Muscle of back (tissue), 13 donors: ENCODE measurements at places on chromosomes 6 and 20.
A peak's percentile ranks its signal among the peaks of the same experiment; 100 is the strongest.

DNA sequence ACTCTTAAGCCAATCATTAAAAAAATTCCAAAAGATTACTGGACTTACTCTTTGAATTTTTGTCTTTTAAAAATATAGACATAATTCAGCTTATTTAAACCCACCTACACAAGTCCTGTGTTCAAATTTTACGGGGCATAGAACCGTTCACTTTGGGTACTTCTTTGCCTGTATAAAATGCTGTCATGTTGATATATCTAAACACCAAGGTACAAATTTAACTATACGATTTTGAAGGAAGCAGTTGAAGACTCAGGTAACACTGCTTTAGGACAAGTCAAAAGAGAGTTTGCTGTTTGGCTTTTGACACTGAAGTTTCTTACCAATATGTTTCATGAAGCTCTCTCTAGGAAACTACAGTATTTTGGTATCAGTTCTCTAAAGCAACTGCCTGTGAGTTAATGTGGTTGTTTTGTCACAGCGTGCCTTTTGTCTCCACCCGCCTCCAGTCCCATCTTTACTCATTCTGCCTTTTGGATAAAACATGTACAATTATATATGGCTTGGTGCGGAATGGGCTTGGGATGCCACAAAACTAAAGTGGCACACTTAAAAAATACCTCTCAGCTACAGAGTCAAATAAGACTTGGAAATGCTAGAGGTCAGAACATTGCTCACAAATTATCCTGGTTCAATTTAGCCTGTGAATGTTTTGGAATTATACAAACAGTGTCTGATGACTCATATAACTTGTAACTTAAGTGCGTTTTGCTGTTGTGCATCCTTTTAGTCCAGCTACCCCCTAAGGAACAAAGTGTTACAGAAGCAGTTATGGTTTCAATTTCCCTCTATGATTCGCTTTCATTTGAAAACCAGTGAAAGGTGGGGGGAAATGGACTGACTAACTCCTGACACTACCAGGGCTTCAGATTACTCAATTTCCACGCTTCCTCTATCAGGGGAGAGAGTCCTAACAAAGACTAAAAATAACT is 38.7 kb downstream of the RGS17 start:
- DNase-seq = no peak

DNA sequence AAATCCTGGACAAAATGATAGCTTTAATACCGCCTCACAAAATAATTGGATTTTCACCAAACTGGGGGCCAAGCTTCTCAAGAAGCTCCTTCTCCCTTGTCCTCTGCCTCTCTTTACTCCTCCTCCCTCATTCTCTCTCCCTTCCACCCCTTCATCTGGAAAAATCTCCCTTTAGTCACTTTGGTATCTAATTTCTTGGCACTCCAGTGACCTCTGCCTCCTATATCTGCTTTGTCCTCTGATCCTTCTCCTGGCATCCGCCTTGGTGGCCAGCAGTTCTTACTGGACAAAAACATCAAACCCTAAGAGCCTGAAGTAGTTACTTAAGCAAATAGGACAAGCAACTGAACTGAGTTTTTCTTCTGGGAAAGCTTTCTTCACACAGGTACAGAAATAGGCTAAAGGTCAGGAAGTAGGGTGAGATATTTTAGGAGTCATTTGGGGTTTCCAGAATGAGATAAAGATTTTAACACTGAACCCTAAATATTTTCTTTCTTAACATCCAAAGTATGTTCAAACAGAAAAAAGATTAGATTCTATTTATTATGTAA is 220.7 kb downstream of the ARHGAP18 start:
- DNase-seq = no peak

GRCh38 chr6:33882154-33882553 is 78.4 kb upstream of the MLN start:
- no peak for DNase-seq

DNA sequence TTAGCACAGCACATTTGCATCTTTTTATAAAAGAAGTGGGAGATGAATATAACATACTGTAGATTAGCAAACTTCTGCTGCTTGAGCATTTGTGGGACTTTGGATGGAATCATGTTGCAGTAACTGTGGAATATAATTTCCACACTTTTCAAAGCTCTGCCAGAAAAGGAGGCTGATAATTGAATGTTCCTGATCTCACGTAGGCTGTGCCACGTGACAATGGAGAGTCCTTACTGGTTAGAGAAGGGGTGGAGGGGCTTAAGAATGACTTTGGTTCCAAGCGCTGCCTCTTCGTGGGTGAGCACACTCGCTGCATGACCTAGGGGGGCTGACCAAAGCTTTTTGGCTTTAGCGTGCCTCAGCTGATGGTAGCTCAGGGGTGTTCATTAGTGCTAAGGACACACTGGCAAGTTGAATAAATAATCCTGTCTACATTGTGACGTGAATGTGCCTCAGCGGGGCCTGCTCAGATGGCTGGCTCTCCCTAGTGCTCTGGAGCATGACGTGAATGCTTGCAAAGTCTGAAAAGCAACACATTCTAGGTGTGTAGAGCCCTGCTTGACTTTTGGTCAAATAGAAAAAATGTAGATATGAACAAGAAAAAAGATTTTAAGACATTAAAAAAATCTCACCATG is 15.0 kb downstream of the WRNIP1 start:
- DNase-seq = no peak

DNA sequence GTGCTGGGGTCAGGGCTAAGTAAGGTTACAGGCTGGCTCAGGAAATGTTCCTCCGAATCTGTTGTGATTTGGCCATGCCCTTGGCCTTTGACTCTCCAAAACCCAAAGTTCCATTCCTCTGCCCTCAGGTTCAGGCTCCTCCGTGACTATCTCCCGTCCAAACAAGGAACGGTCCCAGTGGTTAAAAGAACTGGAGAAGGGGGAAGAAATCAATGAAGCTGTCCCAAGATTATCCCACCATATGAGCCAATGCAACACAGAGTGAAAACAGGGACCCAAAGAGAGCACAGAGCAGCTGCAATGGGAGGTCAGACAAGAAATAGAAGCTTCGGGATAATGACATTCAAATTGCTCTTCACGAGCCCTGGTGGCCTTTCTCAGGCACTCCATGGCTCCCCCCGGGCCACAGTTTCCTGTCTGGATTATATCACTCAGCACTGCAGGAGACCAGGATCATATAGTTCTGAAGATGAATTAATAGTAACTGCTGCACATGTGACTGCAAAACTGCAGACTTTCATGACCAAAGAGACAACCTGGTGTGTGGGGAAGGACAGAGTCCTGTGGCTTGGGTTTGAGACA is 211.3 kb downstream of the ZNF217 start:
- DNase-seq = peak; percentile 67
